Glomerular endothelial cell (primary cell): ENCODE measurements at places on chromosomes 3 and 15.

GRCh38 chr3:14725013-14725412 is 50.1 kb downstream of the C3orf20 start:
- no peak for DNase-seq

DNA sequence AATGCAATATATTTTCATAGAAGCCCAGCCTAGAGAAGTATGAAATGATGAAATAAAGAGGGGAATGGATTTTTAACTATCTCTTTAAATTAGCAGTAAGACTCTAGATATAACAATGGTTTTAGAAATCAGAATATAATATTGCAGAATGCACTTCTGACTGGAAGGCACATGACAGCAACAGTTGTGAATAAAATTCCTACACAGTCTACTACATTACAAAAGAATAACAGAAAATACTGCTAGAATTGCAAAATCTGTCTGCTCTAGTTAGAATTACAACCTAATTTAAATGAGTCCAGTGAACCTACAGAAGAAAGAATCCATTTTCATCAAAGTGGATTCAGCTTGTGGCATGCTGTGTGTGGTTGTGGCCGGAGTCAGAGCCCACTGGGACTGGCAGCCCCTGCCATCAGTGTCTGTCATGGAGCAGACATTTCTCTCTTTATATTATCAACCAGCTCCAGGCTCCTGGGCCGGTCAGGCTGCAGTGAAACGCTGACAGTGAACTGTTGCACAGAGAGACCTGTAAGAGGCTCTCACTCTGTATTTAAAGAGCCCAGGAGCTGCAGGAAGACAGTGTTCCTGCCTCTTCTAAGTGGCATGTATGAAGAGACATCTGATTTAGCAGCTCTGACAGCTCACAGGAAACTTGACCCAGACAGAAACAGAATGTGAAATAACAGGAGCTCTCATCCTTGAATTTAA is 1523.8 kb upstream of the CADM2 start:
- DNase-seq = no peak

DNA sequence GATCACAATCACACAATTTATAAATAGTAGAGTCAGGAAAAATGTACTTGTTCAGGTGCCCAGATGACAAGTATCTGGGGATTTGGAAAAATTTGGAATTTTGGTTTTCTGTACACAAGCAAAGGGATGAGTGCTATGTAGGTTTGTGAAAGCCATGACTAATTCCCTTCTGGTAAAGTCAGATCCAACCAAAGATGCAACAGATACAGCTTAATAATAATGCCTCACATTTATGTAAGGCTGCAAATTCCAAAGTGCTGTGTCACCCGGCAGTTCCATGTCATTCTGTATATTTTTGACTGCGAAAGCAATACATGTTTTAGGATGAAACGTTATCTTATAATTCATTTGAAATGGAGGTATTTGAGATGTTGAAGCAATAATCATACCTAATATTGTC is 102.7 kb upstream of the AGBL1 start:
- DNase-seq = no peak

- DNase-seq = no peak
These were observed 54.3 kb upstream of the FGD5 start for GRCh38 chr3:14764331-14765059.
